ENCODE measurements at places on chromosomes 11 and 22.

- no peak for DNase-seq
Measured at GRCh38 chr11:92286709-92287108, 62.1 kb downstream of the FAT3 start.

- no peak for DNase-seq
Measured at GRCh38 chr11:106990331-106990730, 27.9 kb downstream of the GUCY1A2 start.

GRCh38 chr22:49528420-49528720 is 299.3 kb downstream of the BRD1 start:
- no peak for DNase-seq

DNA sequence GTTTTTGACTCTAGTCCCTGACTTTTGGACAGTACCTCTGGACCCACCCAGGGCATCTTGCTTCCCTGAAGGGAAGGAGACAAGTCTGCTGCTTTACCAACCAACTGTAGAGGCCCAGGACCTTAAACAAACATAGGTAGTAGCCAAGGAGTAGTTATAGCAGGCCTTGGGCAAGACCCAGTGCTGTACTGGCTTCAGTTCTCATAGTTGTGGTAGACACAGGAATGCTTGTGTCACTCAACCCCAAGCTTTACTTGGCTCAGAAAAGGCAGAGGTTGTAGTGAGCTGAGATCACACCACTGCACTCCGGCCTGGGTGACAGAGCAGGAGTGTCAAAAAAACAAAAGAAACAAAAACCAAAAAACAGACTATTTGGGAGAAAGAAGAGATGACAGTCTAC is 21.3 kb upstream of the OR52M1 start:
- DNase-seq: no peak
